ENCODE measurements at places on chromosomes 11 and 22.

GRCh38 chr11:134800826-134801225 lies 388.8 kb upstream of the B3GAT1 start:
- DNase-seq: no peak

- no peak for DNase-seq
Measured at GRCh38 chr22:25083056-25083806, 116.4 kb upstream of the CRYBB3 start.

GRCh38 chr22:23037429-23038333 lies 32.6 kb upstream of the GNAZ start:
- no peak for DNase-seq

DNA sequence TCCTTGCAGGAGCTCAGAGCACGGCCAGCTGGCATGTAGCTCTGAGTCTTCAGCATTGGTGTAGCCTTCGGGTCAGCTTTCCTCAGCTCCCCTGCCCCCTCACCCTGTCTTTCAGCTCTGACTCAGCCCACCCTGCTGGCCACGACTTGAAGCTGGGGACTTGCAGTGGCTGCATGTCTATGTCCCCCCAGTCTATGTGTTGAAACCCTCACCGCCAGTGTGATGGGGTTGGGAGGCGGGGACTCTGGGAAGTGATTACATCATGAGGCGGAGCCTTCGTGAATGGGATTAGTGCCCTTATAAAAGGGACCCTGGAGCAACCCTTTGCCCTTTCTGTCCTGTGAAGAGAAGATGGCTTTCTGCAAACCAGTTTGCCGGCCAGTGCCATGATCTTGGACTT lies 111.1 kb downstream of the CTTN start:
- DNase-seq: no peak

- DNase-seq: no peak
Measured at GRCh38 chr11:120877746-120878365, 146.0 kb upstream of the TBCEL start.
